ENCODE measurements at places on chromosomes 6 and 20. TPM values are rescaled to one million over a fixed set of nuclear protein-coding genes. Genes with fewer than 3 reads are reported as not detected.

Gene RNF8
- total RNA-seq = 30.0 TPM

DNA sequence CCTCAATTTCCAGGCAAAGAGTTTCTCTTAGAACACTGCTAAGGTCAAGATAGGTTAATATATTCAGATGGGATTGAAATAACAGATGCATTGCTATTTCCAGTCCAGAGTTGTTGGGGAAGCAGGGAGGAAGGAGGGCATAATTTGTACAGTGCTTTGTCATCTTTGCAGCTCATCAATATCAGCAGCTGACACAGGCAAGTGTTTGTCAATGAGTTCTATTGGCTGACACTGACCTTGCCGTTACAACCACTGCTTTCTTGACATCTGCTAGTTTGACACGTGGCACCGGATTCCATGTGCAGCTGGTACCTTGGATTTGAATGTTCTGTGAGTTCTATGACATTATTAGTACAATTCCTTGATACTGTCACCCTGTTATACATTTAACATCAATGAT, 28.0 kb upstream of the MLIP start:
- H3K4me1 ChIP-seq = no peaks in the 10 kb centered on the region
- H3K27me3 ChIP-seq = peaks cover 2% of the 10 kb centered on the region
- H3K27ac ChIP-seq = no peak overlapping the region
- H3K4me3 ChIP-seq = no peak overlapping the region

Gene C6orf15
- not detected for total RNA-seq

DNA sequence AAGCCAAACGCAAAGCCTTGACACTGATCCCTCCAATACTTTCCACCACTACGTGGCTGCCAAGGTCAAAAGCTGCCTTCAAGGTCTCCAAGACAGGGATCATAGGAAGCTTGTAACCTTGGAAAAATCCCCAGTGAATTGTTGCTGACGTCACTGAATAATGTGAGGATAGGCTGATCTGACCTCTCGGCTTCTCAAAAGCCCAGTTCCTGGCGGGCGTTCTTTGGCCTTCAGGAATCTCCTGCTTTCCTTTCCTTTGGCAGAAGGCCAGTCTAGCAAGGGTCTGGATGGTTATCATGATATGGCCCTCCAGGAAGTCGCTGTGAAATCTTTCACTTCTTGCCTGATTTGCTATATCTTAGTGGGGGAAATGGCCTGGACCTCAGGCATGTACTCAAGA, 61.4 kb upstream of the TNFAIP3 start:
- H3K4me1 ChIP-seq = peaks cover 59% of the 10 kb centered on the region
- H3K27me3 ChIP-seq = no peaks in the 10 kb centered on the region
- no peak overlapping the region for H3K4me3 ChIP-seq
- no peak overlapping the region for H3K27ac ChIP-seq

- peaks cover 31% of the 10 kb centered on the region for H3K36me3 ChIP-seq
- no peaks in the 10 kb centered on the region for H3K27me3 ChIP-seq
- H3K4me1 ChIP-seq = peaks cover 54% of the 10 kb centered on the region
- H3K27ac ChIP-seq = peak overlapping the region; percentile 91
- peak overlapping the region; percentile 89 for H3K4me3 ChIP-seq
These were observed 84.4 kb downstream of the INSM1 start for GRCh38 chr20:20452254-20452676.

- H3K27me3 ChIP-seq = peaks cover 5% of the 10 kb centered on the region
- H3K4me1 ChIP-seq = no peaks in the 10 kb centered on the region
- H3K36me3 ChIP-seq = peaks cover 2% of the 10 kb centered on the region
- peak overlapping the region; percentile 26 for H3K27ac ChIP-seq
- H3K4me3 ChIP-seq = no peak overlapping the region
These were observed 16.1 kb upstream of the SRSF3 start for GRCh38 chr6:36578030-36578429.

GRCh38 chr6:33633462-33634158, 12.5 kb downstream of the ITPR3 start:
- peaks cover 17% of the 10 kb centered on the region for H3K36me3 ChIP-seq
- peak; percentile 61 for DNase-seq
- H3K4me1 ChIP-seq = peaks cover 65% of the 10 kb centered on the region
- H3K4me3 ChIP-seq = peak overlapping the region; percentile 82

Gene TMEM170B
- total RNA-seq = 0.86 TPM

GRCh38 chr20:2752567-2753460, 47.6 kb downstream of the CPXM1 start:
- H3K27ac ChIP-seq = no peak overlapping the region
- peaks cover 2% of the 10 kb centered on the region for H3K36me3 ChIP-seq
- H3K4me1 ChIP-seq = peaks cover 22% of the 10 kb centered on the region
- no peak for DNase-seq

GRCh38 chr6:16585805-16586204, 175.5 kb downstream of the ATXN1 start:
- H3K4me1 ChIP-seq = peaks cover 29% of the 10 kb centered on the region
- no peak for DNase-seq
- H3K27ac ChIP-seq = no peak overlapping the region
- H3K27me3 ChIP-seq = no peaks in the 10 kb centered on the region

Gene THBD
- not detected for total RNA-seq

Measured in activated T-helper 1 cell treated with anti-CD3 and anti-CD28 coated beads, Interleukin-12 subunit alpha, Interleukin-12 subunit beta, Interleukin-2, Interleukin-4 antibody, amounts not matched to agents 30 ng/mL and 10 ng/mL and 1 ng/mL, durations not matched to agents 14 hours and 24 hours and 36 hours (primary cell).